ENCODE measurements at places on chromosomes 4 and X.

- no peak for DNase-seq
These were observed 265.7 kb upstream of the BOD1L1 start for GRCh38 chr4:13893211-13893610.

DNA sequence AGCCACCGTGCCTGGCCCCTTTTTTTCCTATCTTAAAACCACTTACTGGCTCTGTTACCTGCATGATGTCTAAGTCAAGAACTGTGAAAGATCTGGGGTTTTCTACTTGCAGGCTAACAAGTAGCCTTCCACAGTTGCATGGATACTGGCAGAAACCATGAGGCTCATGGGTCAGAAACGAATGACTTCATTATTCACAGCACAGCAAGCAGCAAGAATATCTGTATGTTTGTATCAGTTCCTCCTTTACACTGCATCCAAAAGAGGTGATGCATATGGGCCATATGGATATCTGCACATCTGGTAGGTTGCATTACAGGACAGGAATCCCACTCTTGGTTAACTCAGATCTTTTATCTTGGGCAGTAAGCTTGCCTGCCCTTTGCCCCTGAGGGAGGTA, 154.9 kb upstream of the NUDT6 start:
- no peak for DNase-seq

DNA sequence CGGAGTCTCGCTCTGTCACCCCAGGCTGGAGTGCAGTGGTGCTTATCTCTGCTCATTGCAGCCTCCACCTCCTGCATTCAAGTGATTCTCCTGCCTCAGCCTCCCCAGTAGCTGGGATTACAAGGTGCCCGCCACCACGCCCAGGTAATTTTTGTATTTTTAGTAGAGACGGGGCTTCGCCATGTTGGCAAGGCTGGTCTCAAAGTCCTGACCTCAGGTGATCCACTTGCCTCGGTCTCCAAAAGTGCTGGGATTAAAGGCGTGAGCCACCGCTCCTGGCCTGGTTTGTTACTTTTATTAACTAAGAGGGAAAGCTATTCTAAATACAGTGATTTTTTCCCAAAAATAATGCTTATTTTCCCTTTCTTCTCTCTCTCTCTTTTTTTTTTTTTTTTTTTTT, 866 bp upstream of the CENPE start:
- DNase-seq: no peak

DNA sequence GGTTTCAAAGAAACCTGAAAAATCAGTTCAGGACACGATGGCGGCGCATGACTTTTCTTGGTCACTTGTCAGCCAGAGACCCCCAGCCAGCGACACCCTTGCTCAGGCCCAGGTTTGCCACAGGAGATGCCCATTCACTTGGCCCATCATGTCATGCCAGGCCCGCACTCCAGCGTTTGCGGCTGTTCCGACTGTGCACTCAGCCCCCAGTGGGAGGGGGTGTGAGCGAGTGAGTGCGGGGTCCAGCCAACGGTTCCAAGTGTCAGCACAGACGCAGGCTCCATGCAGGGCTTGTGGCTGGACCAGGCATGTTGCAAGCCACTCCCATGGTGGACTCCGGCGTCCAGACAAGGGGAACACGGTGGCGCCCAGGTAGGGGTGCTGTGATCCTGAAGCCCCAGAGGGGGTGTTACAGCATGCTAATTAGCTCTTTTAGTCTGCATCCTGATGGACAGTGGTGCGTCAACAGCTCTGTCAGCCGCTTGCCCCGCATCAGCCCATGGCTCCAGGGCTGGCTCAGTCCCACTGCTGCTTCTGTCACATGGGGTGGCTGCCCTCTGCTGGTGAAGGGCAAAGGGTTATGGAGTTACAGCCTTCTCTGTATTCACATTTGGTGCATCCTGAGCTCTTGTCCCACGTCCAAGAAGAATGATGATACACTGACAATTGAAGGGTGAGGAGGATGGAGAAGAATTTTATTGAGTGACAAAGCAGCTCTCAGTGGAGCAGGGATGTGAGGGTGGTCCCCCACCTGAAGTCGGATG, 3.7 kb upstream of the MAEA start:
- DNase-seq: no peak

GRCh38 chr4:119048446-119048845, 87.2 kb upstream of the MYOZ2 start:
- DNase-seq: no peak

DNA sequence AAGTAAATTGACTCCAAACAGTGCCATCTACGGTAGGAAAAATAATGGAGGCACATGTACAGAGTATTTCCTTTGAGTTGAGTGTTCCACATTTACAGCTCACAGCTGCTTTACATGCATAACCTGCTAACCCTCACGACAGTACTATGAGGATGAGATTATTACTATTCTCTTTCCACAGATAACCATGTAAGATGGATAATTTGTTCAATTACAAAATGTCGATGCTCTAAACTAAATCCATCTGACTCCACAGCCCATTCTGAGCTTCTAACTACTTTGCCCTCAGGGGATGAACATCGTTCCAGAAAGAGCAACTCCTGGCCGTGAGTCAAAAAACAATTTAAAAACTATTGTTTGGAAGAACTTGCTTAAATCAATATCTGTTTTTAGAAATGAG, 330.4 kb upstream of the NWD2 start:
- peak; percentile 4 for DNase-seq

DNA sequence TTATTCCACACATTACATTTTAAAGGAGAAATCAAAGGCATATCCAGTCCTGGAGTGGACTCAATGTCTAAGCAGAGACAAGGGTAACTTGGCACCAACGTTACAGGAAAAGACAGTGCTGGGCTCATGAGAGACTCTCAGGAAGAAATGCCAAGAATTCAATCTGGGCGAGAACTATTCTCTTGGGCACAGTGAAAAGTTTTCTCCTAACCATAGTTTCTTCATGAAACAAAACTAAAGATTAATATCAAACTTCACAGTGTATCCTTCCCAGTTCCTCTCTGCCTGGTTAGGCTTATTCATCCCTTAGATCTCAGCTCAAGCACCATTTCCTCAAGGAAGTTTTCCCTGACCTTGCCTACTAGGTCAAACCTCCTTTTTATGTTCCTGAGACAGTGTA, 109.4 kb upstream of the TLL1 start:
- no peak for DNase-seq

DNA sequence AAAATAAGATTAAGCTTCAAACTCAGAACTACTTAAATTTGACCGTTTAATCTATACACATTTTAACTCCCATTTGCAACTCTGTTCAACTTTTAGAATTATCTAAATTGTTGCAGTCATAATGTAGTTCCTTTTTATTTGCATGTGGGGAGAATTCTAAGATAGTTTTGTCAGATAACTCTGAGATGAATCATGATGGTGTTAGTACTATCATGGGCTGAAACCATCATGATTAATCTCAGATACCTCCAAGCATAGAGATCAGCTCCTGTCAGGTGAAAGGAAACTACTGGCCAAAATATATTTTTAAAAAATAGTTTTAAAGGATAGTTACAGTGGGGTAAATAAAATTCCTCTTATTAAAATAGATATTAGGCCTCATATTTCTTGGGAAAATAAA, 39.0 kb downstream of the FBXO8 start:
- no peak for DNase-seq

DNA sequence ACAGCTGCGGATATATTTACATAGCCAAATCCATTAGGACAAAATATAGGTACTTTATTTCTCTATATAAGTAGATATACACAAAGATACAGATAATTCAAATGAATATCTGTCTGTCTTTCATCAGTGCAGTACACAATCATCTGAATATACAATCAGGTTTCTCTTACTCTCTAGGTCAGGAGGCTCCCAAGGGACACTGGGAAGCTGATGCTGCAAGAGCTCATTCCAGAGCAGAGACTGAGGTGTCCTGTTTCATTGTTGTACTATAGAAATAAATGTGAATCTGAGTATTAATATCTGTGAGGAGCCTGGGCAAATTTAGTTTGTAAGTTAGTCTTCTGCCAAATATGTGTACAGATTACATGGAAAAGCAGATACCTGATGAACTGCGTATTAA, 4.2 kb downstream of the TLL1 start:
- DNase-seq: peak; percentile 42

DNA sequence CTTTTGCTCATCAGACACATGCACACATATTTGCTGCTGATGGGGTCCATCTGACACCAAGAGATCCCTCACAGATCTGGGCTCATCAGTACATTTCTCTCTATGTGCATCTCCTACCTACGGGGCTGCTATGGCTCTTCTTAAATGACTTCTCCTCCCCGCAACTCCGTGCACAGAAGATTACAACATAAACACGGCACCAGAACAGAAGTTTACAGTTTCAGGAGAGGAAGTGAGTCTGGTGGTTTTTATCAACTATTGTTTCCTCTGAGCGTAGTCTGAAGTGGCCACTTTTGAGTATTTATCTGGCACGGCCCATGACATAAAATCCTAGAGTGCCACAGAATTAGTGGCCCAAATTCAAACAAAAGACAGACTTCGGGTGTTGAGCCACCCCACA, 263.8 kb downstream of the PRDM5 start:
- no peak for DNase-seq

GRCh38 chr4:184263910-184264732, 46.4 kb upstream of the ENPP6 start:
- DNase-seq: peak; percentile 84

GRCh38 chr4:111814961-111815360, 330.3 kb upstream of the FAM241A start:
- no peak for DNase-seq
